ENCODE measurements at places on chromosomes 4 and X. TPM values are rescaled to one million over a fixed set of nuclear protein-coding genes. Genes with fewer than 3 reads are reported as not detected.

GRCh38 chrX:24956828-24957227 lies 58.9 kb downstream of the ARX start:
- no peak for DNase-seq

GRCh38 chrX:17527922-17528321 lies 152.9 kb downstream of the NHS start:
- no peak for DNase-seq

DNA sequence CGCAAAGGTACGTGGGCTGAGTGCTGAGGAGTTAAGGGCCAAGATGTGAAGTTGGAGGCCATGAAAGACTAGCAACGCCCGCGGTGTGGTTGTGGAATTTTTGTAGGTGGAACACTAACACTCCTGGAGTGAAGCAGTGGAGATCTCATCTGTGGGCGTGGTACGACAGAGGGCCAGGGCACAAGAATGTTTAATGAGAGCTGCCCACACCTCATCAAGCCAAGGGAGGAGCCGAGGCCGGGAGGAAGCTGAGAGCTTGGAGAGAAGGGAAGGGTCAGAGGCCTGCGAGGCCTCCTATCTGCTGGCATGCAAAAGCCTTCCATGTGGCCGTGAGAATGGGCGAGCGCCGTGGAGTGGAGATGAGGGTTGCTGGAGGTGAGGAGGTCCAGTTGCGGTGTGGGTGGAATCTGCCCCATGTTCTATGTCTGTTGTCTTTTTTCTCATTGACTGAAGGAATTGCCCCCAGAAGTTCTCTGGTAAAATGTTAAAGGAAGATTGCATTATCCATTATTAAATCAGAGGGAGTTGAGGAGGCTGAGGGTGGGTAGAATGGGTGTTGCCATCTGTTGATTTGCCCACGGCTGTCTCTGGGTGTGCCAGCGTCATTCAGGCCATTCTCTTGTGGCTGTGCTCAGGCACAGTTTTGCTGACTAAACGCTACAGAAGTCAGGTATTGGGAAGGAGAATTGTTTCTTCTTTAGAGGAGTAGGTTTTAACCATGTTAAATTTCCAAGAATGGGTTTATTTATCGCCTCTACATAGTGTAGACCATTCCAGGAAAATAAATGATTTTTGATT lies 19.8 kb downstream of the SNX25 start:
- DNase-seq = no peak

GRCh38 chrX:73850124-73851013 lies 287.4 kb downstream of the CHIC1 start:
- DNase-seq = peak; percentile 7

- DNase-seq = peak; percentile 97
Measured at GRCh38 chr4:158671915-158672806, at the start of gene ETFDH. Gene ETFDH (plus strand): TSS chr4:158672296. CDS start chr4:158672457, 161 bp downstream.

GRCh38 chrX:149827254-149827653 lies 45.5 kb downstream of the MAGEA9 start:
- no peak for DNase-seq

- no peak for DNase-seq
Measured at GRCh38 chrX:71298119-71298518, 3.4 kb upstream of the ITGB1BP2 start.

DNA sequence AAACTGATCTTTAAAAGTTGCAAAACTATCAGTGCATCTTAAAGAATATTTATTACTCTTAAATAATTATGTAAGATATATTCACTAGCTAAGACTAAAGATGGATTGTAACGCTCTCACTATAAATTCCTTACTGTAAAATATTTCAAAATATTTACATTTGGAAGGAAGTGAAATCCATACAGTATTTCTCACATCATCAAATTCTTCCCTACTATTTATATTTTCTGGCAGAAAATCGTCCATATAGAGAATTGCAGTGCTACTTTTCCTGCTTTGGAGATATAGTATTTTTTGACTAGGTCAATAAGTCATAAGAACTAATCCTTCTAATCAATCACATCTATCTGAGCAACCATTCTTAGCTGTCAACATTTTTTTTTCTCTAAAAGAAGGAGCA lies 52.9 kb downstream of the SCLT1 start:
- no peak for DNase-seq

DNA sequence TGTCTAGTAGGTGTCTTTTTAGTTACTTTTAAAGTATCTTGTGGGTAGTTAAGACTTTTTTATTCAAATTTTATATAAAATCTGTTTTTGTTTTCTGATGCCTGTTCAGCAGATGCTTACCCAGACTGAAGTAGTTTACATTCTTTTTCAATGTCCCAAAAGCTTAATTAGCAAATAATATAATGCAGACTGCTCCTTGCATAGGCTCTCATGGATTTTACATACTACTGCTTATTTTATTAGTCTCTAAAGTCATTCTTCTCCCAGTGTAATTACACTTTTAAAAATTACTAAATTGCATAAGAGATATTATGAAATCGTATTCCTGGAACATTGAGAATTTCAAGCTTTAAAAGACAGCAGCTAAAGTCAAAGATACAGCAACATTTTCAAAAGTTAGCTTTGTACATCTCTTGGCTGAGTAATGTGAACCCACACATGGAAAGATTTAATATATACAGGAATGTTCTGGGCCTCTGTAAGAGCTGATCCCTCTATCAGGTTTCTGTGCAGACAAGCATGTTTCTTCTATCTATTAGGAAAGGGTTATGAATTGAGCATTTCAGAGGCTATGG lies 148.4 kb upstream of the SPRY1 start:
- no peak for DNase-seq

DNA sequence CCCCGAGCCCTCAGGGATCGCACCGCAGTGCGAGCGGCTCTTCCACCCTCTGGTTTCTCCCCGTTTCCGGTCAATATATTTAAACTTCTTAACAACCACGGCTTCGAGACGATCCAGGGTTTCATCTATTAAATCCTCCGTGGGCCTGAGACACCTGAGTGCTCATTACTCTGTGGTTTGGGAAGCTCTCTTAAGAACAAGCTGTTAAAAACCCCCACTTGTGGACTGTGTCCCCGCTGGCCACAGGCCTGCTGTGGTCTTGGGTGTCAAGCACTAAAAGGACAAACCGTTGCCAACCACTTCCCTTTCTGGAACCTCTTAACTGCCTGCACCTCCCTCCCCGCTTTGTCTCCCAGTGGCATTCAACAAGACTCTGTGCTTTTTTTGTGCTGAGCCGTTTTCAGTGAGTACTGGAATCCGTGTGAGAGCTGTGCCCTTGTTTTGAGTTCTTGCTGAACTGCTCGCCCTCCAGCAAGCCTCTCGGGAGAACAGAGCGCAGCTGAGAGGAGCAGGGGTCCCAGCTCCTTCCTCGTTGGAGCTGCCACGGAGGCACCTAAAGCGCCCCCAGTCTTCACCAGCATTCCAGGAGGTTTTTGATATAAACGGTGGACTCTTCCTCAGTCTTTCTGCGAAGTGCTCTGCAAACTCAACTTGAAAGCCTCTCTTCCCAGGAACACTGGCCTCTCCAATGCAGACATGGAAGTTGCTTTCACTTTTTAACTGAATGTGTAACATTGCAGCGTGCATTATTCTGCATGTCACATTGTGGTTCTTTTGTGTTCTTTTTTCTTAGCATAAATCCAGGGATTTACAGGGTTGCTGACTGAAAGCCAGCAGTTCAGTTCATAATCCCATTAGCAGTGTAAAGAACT lies 691 bp upstream of the IGFBP7 start:
- peak; percentile 14 for DNase-seq

DNA sequence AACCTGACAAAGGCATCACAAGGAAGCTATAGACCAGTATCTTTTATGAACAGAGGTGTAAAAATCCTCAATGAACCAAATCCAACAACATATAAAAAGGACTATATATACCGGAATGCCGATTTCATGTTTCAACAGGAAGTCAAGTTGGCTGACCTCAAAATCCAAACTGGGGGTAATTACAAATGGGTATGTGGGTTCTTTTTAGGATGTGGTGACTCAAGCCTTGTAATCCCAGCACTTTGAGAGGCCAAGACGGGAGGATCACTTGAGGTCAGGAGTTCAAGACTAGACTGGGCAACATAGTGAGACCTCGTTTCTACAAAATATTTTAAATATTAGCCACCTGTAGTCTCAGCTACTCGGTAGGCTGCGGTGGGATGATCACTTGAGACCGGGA lies 10.4 kb downstream of the PRSS48 start:
- DNase-seq = no peak

DNA sequence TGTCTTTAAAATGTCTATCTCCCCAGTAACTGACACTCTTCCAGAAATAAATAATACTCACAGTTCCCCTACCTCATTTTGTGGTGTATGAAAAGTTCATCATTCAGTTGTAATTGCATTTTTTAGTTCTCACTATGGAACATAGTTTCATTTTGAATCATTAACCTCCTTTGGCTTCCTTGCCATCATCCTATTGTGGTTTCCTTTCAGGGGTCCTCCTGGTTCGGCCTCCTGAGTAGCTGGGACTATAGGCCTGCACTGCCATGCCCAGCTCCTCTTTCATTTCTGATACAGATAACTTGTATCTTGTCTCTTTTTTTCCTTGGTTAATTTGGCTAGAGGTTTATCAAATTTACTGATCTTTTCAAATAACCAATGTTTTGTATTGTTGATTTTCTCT lies 23.1 kb upstream of the BLTP1 start:
- no peak for DNase-seq

Gene SORCS2
- total RNA-seq = 1.3 TPM

Gene WDR17
- 0.64 TPM for total RNA-seq

DNA sequence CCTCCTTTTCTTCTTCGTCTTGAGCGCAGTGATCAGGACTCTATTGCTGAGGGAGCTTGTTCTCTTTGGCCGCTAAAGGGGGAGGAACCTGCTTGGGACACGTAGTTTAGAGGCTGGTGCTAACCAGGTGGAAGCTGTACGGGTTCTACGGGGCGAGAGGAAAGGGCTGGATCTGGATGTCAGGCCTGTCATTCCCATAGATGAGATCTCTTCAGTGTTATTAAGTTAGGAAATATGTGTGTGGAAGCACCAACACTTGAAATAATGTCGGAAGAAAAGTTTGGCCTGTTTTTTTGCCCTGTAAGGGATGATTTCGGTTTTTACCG lies 643 bp downstream of the SRP72 start:
- DNase-seq = peak; percentile 29

Gene FAM184B
- total RNA-seq = 0.08 TPM

DNA sequence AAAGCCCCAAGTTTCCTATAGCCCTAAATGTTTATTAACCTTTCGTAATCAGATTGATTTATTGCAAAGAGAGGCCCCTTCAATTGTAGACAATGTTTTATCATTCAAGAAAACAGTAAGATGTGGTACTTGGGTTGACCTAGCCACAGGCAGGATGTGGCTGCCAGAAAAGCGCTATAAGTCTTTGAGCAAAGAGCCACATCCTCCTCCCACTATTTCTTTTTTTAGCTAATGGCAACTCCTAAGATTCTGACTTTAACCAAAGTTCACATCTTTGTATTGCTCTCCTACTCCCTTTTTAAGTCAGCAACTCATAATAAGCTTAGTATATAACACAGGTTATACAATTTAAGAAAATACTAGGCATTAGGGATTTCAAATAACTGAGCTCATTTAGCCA lies 70.7 kb upstream of the PPP3CA start:
- no peak for DNase-seq

Gene PGRMC2
- 37.4 TPM for total RNA-seq

- no peak for DNase-seq
Measured at GRCh38 chrX:65420154-65420553, 114.4 kb downstream of the LAS1L start.

- peak; percentile 3 for DNase-seq
Measured at GRCh38 chrX:150361777-150362351, 1.3 kb upstream of the MAMLD1 start.

Gene C4orf50
- total RNA-seq = 0.05 TPM

Gene GUF1
- total RNA-seq = 14.7 TPM

- no peak for DNase-seq
Measured at GRCh38 chr4:140130677-140131076, 23.3 kb downstream of the MAML3 start.

- DNase-seq = no peak
Measured at GRCh38 chr4:149784018-149784417, 31.6 kb downstream of the IQCM start.

- DNase-seq = no peak
Measured at GRCh38 chr4:106796876-106797275, 239.2 kb downstream of the DKK2 start.

Gene SYN1
- 2.9 TPM for total RNA-seq

GRCh38 chr4:56723201-56723605 lies 42.1 kb upstream of the HOPX start:
- DNase-seq = no peak

Gene NDUFC1
- total RNA-seq = 44.8 TPM

Gene CLDN34
- 0.64 TPM for total RNA-seq

Gene PNMA3
- 1.4 TPM for total RNA-seq

Gene GABRB1
- not detected for total RNA-seq

Gene SLC34A2
- total RNA-seq = 0.41 TPM

GRCh38 chrX:47518144-47518543 lies 35.1 kb upstream of the ZNF41 start:
- no peak for DNase-seq

DNA sequence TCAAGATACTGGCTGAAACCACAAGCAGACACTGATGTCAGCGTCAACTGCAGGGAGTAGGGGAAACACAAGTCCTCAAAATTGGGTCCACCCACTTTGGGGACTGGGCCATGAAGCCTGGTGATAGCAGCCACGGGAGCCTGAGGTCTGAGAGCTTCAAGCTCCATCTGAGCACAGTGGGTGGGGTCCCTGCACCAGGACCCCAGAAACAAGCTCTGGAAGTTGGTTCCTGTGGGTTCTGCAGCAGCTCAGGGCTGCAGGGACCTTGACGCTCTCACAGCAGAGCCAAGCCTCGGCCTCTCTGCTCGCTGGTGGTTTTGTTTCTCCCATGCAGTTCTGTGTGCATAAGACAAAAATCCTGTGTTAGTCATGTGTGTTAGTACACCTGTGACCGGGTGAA lies 54.5 kb downstream of the CPLX1 start:
- DNase-seq = no peak

- DNase-seq = no peak
Measured at GRCh38 chrX:20320461-20321159, 53.9 kb upstream of the RPS6KA3 start.

DNA sequence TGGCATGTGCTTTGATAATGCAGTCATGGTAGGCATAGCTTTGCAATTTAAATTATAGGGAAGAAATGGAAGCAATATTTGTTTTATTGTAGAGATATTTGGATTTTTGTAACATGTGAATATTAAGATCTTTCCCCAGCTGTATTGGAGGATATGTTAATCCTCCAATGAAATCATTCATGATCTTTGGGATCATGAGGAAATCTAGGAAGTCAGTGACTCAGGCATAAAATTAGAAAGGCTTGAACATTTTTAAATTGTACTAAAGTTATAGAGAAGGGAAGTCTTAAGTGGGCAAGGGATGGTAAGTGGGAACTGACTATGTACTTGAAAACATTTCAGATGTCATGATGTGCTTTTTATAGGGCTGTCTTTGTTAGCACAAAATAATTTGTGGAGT lies 46.8 kb downstream of the FIP1L1 start:
- DNase-seq = no peak

- DNase-seq = no peak
Measured at GRCh38 chrX:37813570-37813969, 33.7 kb downstream of the CYBB start.

GRCh38 chr4:169583563-169583962 lies 28.8 kb downstream of the NEK1 start:
- DNase-seq = no peak

GRCh38 chr4:165476214-165477098 lies 97.6 kb downstream of the CPE start:
- no peak for DNase-seq

Gene GATA1
- not detected for total RNA-seq

Gene SSX2B
- not detected for total RNA-seq

Gene FSTL5
- total RNA-seq = 0.08 TPM

Gene TLR10
- total RNA-seq = not detected
